ENCODE measurements at places on chromosomes 11 and 22. TPM values are rescaled to one million over a fixed set of nuclear protein-coding genes. Genes with fewer than 3 reads are reported as not detected.

- DNase-seq: peak; percentile 58
Observed at GRCh38 chr11:90204832-90205646, 17.8 kb downstream of the CHORDC1 start.

- peak; percentile 81 for DNase-seq
Observed at GRCh38 chr11:119352857-119353260, 6.4 kb upstream of the MFRP start.

DNA sequence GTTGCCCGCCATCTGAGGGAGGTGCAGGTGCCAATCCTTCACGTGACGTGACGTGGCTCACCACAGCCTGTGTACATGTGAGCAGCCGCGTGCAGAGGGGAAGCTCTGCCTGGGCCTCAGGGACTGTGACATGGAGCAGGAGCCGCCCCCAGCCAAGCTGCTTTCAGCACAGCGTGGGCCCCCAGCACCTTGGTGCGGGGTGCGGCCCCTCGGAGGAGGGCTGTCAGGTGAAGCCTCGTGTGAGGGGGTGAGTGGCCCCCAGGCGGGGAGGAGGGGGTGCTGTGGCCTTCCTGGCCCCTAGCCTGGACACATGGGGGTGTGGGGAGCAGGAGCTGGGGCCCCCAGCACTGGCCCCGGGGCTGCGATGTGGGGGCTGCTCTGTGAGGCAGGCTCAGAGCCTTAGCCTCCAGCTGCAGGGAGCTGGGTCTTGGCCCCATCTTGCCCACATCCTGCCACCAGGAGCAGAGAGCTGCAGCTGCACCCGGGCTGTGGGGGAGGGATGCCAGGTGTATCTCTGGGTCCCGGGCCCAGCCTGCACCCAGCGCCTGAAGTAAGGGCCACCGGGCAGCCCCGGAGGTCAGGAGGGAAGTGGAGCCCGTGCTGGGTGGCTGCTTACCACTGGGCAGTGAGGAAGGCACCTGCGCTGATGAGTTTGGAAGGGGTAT is at the start of gene ADORA2A:
TSS of gene ADORA2A (plus strand) at position 100 of the 665 bp plus-strand sequence. CDS start 5,806 bp downstream, outside the sequence.
- no peak for DNase-seq

GRCh38 chr22:42881982-42882656 is 25.0 kb upstream of the ARFGAP3 start:
- no peak for DNase-seq

Gene CHORDC1
- total RNA-seq: 46.6 TPM

Measured in hepatocyte (in vitro differentiated cells).